ENCODE measurements at places on chromosomes 7 and 10.
A peak's percentile ranks its signal among the peaks of the same experiment; 100 is the strongest.

- no peak for DNase-seq
Observed at GRCh38 chr10:61612450-61612849, 50.3 kb upstream of the CABCOCO1 start.

- DNase-seq = no peak
Observed at GRCh38 chr10:101157756-101158458, 26.8 kb downstream of the TLX1 start.

GRCh38 chr10:137031-137430, 1.8 kb downstream of the ZMYND11 start:
- DNase-seq = peak; percentile 17

DNA sequence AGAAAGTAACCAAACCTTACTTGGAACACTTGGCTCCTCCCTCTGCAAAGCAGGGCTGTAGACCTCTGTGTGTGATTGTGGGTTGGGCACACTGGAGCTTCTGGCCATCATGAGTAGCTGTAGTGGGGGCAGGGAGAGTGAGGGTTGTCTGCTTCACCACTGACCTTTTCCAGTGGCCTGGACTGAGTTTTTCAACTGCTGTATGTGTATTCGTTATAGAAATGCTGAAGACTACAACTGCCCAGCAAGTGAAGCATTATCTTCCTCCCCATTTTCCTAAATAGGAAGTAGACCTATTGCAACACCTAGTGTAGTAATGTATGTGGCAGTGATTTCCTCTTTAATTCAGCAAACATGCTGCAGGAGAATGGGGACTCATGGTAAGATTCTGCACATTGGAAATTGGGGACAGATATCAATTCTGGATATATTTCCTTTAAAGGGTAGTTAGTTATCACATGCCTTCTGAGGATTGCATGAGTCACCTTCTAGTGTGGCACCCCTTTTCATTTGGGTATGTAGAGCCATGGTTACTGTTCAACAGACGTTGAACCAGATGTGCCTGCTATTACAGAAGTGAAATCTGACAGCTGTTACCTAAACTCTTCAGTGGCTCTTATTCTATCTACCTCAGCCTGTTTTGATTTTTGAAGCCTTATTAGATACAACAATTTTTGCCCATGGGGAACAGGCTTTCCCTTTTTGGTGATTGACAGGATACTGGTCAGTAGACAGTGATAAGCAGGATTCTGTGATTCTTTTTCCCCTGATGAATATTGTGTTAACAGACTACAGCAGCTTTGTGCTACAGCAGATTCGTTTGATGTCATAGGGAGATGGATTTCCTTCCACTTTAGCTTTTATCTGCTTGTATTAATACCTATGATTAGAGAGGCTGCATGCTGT, 130.9 kb downstream of the SND1 start:
- peak; percentile 51 for DNase-seq

DNA sequence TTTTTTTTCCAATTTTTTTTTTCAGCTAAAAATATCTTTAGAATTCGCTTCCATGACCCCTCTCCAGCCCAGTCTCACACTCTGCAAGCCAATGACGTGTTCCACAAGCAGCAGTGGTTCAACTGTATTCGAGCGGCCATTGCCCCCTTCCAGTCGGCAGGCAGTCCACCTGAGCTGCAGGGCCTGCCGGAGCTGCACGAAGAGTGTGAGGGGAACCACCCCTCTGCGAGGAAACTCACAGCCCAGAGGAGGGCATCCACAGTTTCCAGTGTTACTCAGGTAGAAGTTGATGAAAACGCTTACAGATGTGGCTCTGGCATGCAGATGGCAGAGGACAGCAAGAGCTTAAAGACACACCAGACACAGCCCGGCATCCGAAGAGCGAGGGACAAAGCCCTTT, 42.8 kb downstream of the CALML5 start:
- DNase-seq = no peak

DNA sequence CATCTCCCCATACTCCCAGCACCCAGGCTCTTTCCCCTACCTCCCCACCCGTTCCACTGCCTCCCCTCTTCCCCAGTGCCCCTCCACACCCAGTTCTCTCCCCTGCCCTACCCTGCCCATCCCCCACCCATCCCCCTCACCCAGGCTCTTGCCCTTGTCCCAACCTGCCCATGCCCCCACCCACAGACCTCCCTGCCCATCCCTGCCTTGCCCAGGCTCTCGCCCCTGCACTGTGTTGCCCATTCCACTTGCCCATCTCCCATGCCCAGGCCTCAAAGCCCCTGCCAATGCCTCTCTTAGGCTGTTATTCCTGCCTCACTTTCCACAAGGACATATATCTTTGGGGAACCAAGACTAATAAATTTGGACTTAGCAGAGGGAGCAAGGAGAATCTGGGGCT, 262.6 kb upstream of the CXCL12 start:
- DNase-seq = no peak

DNA sequence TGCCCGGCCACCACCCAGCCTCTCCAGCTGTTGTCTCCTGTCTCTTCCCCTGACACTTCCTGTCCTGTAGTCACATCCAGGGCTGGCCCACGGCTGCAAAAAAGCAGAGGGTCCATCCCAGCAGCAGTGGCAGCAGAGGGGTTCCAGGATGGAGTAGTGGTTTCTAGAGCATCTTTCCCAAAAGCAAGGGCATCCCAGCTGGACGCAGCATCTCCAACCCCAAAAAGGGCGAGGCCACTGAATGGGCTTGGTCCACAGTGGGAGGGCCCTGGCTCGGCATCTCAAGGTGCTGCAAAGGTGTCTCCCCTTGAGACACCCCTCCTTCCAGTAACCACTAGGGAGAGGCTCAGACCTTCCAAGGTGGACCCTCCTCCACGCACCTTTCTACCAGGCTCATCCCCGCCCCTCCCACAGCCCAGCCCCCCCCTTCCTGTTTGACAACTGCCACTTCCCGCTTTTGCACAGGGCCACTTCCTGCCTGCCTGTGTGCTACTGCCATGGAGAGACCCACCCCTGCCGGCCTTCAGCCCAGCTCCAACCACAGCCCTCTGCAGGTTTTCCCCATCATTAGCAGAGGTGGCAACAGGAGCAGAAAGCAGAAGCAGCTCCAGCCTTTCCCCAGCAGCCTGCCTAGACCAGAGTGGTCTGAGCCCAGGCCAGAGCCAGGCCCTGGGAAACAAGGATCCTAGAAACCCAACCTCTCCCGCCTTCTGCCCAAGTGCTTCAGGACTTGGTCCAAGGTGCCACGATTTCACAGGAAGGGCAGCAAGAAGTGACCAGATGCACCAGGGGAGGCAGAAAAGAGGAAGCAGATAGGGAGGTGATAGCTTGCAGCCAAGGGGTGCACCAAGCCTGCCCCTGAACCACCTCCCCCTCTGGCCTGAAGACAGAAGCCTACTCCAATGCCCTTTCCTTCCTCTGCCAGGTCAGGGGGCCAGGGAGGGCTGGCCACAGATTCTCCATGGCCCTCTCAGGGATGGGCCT, 8.6 kb downstream of the CAMK2G start:
- peak; percentile 70 for DNase-seq

GRCh38 chr7:69104023-69104422, 494.3 kb upstream of the AUTS2 start:
- DNase-seq = no peak

All from suppressor macrophage treated with lipopolysaccharide for 1 hour (primary cell).